Activated CD4-positive, alpha-beta T cell treated with anti-CD3 and anti-CD28 coated beads, Interleukin-2, Interleukin-4, amounts not matched to agents 100 ng/mL and 50 ng/mL, durations not matched to agents 16 hours and 8 hours (primary cell): ENCODE measurements at places on chromosomes 4 and X.

- no peak for DNase-seq
Measured at GRCh38 chr4:35238793-35239192, 1005.5 kb downstream of the ARAP2 start.

- DNase-seq, result no peak
Measured at GRCh38 chrX:14775416-14775815, 97.5 kb downstream of the FANCB start.

DNA sequence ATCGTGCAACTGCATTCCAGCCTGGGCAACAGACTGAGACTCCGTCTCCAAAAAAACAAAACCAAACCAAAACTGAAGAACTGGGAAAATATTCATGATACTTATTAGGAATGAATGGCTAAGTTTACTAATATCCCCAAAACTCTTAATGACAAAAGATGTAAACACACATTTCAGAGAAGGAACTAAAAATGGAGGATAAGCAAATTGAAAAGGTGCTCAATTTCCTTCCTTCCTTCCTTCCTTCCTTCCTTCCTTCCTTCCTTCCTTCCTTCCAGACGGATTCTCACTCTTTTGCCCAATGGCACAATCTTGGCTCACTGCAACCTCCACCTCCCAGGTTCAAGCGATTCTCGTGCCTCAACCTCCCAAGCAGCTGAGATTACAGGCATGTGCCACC lies 44.4 kb upstream of the CDKN2AIP start:
- DNase-seq, result no peak

DNA sequence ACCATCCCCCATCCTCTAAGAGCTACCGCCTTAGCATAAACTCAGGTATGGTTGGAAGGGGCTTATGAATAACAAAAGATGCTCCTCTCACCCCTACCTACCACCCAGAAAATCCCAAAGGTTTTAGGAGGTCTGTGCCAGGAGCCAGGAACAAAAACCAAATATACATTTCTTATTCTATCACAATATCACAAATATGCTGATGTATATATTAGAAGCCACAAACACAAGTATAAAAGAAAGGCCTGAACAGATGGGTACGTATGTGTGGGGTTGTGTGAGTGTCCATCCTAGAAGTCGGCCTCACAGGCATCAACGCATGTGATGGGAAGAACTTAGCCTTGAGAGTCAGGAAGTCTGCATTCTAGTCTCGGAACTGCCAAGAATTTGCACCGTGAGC lies 8.7 kb upstream of the ANXA5 start:
- DNase-seq, result no peak

DNA sequence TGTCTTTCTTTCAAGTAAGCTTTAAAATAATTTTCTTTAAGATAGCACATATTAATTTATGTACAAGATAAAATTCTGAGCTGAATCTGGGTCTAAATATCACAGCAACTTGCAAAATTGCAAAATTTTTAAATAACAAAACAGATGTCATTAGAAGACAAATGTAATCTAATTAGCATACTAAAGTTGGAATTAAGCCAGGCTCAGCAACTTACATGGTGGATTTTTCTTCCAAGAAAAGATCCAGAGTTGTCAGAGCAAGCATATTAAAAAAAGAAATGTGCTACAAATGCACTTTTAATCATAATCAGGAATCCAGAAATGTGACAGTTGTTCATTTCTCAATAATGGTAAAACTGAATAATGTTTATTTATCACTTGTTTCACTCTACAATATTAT lies 906.9 kb upstream of the INTU start:
- no peak for DNase-seq

DNA sequence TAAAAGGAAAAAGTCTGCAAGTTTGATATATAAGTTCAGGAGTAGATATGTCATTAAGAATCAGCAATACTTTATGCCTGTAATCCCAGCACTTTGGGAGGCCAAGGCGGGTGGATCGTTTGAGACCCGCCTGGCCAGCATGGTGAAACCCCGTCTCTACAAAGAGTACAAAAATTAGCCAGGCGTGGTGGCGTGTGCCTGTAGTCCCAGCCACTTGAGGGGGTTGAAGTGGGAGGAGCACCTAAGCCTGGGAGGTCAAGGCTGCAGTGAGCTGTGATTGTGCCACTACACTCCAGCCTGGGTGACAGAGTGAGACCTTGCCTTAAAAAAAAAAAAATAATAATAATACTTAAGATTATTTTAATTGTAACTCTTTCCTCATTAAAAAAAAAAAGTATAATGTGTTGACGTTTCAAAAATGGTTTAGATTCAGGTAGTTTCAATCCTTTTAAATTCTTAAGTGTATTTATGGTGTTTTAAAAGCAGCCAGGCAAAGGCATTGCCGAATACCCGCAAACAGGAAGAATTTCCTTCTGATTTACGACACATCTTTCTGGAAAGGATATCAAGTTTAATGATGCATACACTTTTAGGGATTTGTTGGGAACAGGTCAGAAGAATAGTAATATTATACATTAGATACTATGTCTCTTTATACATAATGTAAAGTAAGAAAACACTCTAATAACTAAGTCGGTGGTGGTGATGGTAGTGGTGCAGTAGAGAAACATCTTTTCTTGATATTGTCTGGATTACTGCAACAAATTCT lies 80.9 kb downstream of the KDM6A start:
- no peak for DNase-seq
